ENCODE measurements at places on chromosomes 6 and 20. TPM values are rescaled to one million over a fixed set of nuclear protein-coding genes. Genes with fewer than 3 reads are reported as not detected.

Gene MCHR2
- not detected for total RNA-seq

Gene ZNF318
- total RNA-seq: 30.6 TPM

Gene NKX2-4
- total RNA-seq: not detected

Gene GGT7
- 35.3 TPM for total RNA-seq

Gene PLA2G7
- 12.7 TPM for total RNA-seq

Gene ASIP
- total RNA-seq: not detected

Gene AFDN
- total RNA-seq: 20.7 TPM

Gene TNF
- 28.2 TPM for total RNA-seq

Gene ADTRP
- 8.0 TPM for total RNA-seq

Gene PROKR2
- not detected for total RNA-seq

Gene VSX1
- total RNA-seq: not detected

Gene UFL1
- 35.0 TPM for total RNA-seq

Gene SOBP
- total RNA-seq: not detected

Gene CCHCR1
- total RNA-seq: 29.8 TPM

Gene PTK6
- not detected for total RNA-seq

Gene ISM1
- 3.7 TPM for total RNA-seq

Gene OR14J1
- not detected for total RNA-seq

Gene SIRPG
- 32.4 TPM for total RNA-seq

Gene CYP39A1
- not detected for total RNA-seq

Gene CLPSL1
- total RNA-seq: not detected

Gene TNFRSF6B
- total RNA-seq: not detected

Gene FAM217A
- total RNA-seq: not detected

Gene LY6G6D
- not detected for total RNA-seq

Gene CDKAL1
- 22.3 TPM for total RNA-seq

Gene RSPH9
- total RNA-seq: not detected

Gene CDH22
- total RNA-seq: not detected

Gene SOX18
- total RNA-seq: not detected

Gene IRAK1BP1
- 3.1 TPM for total RNA-seq

All from CD4-positive, alpha-beta memory T cell (primary cell).